Cerebellar nuclear complex (tissue), 1 donor: ENCODE measurements at places on chromosomes 1 and 21.
A peak's percentile ranks its signal among the peaks of the same experiment; 100 is the strongest.

- no peak for DNase-seq
These were observed 1.8 kb upstream of the SLC19A2 start for GRCh38 chr1:169487561-169487960.

DNA sequence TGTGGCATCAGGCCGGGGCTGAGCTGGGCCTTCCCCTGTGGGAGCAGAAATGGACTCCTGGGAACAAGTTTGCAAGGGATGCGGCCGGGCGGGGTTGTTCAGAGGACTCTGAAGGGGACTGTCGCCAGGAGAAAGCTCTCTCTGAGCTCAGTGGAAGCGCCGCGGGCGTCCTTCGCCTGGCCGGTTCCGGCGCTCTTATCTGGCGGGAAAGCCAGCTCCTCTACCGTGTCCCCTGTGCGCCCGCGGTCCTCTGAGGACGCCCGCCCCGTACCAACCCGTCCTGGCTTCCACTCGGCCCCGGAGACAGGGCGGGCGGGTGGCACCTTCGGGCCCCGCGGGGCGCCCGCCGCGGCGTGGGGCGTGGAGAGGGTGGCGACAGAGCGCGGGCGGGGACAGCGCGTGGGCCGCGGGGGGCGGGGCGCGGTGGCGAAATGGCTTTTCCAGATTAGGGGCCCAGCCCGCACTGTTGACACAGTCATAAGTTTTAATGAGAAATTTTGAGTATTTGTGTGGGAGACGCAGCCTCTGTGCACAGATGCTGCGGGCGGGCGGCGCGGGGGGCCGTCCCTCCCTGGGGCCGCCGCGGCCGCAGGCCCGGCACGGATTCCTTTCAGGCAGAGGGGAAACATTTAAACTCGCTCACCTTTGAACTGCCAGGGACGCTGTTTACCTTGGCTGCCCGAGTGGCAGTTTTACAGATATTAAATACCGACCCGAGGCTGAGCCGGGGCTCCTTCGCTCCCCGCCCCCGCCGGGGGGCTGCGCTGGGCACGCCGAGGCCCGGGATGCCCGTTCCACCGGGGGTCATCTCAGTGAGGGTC, 70.2 kb downstream of the FOXD2 start:
- no peak for DNase-seq

DNA sequence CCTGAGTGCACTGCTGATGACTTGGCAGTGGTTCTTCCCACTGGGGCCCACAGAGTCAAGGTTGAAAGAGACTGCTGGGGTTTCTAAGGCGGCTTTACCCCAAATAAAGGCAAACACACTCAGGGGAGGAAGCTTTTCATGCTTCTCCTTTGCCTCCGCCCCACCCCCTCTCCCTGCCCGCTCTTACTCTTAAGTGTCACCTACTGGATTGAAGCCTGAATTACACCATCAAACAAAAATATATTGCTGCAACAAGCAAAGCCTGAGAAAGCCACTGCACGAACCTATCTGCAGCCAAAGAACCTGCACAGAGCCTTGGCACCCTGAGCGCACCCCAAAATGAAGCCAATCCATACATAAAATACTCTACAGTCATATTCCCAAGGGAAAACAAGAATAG, 63.1 kb downstream of the PTGFR start:
- DNase-seq = no peak

DNA sequence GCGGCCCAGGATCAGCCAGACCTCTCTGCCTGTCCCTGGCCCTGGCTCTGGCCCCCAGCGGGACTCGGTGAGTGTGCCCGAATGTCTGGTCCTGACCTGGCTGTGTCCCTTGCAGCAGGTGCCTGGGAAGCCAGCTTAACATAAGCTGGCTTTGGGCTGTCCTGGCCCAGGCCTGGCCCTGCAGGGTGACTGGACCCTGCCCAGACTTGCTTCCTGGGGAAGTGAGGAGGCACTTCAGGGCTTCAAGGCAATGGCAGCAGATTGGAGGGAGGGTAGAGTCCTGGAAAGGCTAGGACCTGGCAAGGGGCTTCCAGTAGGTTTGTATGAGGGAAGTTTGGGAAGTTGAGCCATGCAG, 16.4 kb downstream of the RPS6KA1 start:
- peak; percentile 42 for DNase-seq

GRCh38 chr1:214551436-214552173, at the start of gene PTPN14:
TSS of gene PTPN14 (minus strand) at chr1:214551602. CDS start at chr1:214464803, 86,799 bp downstream.
- DNase-seq = no peak

GRCh38 chr1:193607787-193608186, 421.4 kb upstream of the B3GALT2 start:
- no peak for DNase-seq
